ENCODE measurements at places on chromosomes 1 and 21.

DNA sequence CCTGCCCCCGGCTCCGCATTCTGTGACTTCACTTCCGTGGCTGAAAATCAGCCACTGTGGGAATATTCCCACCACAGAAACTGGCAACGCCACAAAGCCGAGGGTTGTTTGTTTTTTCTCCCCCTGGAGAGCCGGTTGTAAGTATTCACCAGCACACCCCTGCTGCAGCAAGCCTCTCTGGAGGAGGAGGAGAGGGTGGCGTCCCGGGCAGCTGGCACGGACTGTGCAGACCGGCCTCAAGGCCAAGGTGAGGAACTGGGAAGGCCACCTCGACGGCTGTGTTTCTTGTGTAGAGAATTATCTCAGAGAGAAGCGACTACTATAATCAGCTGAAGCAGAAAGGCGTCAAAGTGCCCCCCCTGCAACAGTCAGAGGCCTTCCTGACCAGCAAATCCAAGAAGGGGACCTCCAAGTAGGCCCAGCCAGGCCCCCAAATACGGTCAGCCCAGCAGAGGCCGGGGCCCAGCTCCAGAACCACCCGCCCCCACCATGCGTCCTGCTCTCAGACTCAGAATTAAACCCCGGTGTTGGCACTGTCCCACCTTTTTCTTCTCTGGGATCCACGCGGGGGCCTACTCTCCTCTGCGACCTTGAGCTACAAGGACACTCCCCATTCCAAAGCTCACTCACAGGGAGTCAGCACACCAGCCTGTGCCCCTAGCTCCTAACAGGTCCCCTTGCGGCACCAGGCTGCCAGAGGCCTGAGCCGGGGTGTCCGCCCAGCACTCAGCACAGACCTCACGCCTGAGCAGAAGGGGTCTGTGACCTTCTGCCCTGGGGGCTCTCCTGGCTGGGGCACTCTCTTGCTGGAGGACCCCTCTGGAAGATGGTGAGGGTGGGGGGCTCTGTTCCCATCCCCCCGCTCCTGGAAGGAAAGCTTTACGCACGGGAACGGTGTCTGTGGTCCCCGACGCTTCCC, 1.2 kb upstream of the SMIM1 start:
- DNase-seq: no peak

- no peak for DNase-seq
Measured at GRCh38 chr1:52424231-52424636, 19.8 kb downstream of the PRPF38A start.

DNA sequence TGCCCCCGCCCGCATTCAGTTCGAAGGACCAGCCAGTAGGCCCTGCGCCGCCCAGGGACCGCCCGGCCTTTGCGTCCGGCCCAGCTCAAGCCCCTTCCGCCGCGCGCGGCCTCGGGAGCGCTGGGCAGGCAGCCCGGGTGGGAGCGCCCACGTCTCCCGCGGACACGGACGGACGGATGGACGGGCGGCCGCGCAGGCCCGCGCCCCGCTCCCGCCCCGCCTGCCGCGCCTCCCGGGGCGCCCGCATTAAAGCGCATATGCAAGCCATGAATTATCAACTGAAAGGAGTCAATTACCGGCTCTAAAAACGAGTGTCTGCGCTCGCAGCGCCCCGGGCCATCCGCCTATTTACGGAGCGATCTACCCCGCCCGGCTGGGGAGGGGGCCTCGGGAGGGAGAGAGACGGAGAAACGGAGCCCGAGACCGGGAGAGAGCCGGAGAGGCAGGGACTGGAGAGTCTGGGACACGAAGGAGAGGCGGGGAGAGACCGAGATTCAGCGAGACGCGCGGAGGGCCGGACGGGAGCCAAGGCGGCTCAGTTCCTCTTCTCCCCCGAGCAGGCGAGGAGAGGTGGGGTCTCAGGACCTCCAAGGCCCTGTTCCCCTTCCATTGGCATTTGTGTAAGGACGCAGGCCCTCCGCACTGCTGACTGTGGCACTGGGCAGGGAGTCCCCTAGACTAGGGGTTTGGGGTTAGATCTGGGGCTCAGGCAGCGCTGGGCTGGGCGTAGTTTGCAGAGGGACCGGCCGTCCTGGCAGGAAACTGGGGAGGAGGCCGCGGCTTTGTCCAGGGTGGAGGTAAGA, 41.3 kb upstream of the DMBX1 start:
- DNase-seq: no peak

DNA sequence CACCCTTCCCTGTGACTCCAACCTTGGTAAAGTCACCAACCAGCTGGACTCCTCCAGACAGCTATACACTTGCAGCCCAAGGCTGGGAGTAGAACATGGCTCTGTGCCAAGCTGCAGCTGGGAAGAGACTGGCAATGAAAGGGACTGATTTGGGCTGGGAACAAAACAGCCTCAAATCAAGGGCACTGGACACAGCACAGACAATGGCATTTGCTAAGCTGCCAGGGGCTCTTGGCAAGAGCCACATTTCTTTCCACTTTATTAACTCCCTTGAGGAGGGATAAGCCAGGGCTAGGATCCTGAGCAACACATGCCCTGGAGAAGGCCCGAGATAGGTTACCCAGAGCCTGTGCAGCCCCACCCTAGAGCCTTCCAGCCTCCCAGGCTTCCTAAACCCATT, 12.0 kb downstream of the SYT11 start:
- no peak for DNase-seq

- no peak for DNase-seq
Measured at GRCh38 chr1:209062863-209063262, 520.7 kb upstream of the CAMK1G start.

DNA sequence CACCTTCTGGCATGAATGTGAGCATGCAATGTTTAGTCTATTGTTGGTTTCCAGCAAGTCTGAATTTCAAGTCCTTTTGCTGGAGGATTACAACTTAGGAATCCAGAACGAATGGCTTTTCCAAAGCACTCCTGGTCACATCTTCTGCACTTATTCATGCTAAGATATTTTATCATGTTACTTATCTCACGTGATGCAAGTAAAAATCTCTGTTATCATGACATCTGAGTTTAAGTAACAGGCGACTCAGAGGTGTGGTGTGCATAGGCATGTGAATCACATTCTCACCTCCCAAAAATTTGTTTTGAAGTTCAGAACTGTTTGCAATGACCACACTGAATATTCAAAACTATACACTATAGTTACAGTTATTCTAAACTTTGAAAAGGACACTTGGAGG, 204.8 kb upstream of the FGGY start:
- DNase-seq: no peak
